ENCODE measurements at places on chromosomes 12 and 14.

- DNase-seq: no peak
Observed at GRCh38 chr14:33165144-33165925, 226.7 kb downstream of the NPAS3 start.

GRCh38 chr14:104150136-104151025 is 12.0 kb downstream of the KIF26A start:
- DNase-seq: no peak

GRCh38 chr12:28905220-28905955 is 243.7 kb upstream of the FAR2 start:
- DNase-seq: no peak

DNA sequence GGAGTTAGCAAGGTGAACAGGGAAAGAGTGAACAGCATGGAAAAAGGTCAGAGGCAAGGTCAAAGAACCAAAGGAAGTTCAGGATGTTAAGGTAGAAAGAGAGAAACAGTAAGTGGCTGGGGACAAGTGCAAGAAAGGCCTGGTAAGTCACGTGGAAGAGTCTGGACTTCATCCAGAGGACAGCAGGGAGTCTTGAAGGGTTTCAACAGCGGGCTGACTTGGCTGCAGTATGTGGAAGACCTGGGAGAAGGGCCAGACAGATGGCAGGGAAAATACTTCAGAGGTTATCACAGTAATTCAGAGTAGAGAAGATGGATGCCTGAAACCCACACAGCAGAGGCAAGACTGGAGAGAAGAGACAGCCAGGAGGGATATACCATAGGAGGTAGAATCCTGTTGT is 34.0 kb downstream of the CIT start:
- no peak for DNase-seq

DNA sequence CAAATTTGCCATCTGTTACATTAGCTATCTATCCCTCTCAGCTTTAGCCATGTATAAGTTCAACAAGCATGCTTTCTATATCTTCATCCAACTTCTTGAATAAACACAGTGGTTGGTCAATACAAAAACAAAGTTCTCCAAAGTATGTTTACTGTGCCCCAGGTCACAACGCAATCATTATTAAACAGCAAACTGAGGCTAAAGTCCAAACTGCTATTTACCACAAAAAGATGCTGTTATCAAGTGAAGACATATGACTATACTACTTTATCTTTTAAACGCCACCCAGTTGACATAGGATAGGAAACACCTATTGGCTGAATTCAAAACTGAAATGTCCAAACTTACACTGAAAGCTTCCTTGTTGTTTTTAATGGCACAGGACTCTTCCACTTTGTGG is 11.7 kb downstream of the ZCCHC8 start:
- no peak for DNase-seq
